ENCODE measurements at places on chromosomes 1 and 21.

- H3K4me3 ChIP-seq: no peak overlapping the region
- H3K36me3 ChIP-seq: no peaks in the 10 kb centered on the region
- DNase-seq: no peak
- H3K27me3 ChIP-seq: no peaks in the 10 kb centered on the region
- no peak overlapping the region for H3K27ac ChIP-seq
Observed at GRCh38 chr1:208254862-208255261, 10.7 kb upstream of the PLXNA2 start.

- H3K4me3 ChIP-seq: no peak overlapping the region
- H3K36me3 ChIP-seq: no peaks in the 10 kb centered on the region
- no peak overlapping the region for H3K27ac ChIP-seq
- peaks cover 13% of the 10 kb centered on the region for H3K4me1 ChIP-seq
- no peaks in the 10 kb centered on the region for H3K27me3 ChIP-seq
Observed at GRCh38 chr1:228146417-228147150, 3.1 kb upstream of the GJC2 start.

- H3K36me3 ChIP-seq: no peaks in the 10 kb centered on the region
- peak; percentile 91 for DNase-seq
- H3K4me3 ChIP-seq: peak within 1 kb of the TSS; percentile 59
- peak within 1 kb of the TSS; percentile 87 for H3K27ac ChIP-seq
Observed at GRCh38 chr1:19814681-19815503, at the start of gene RNF186. TSS of gene RNF186 (minus strand) at chr1:19815283. CDS start at chr1:19815101, 182 bp downstream.

DNA sequence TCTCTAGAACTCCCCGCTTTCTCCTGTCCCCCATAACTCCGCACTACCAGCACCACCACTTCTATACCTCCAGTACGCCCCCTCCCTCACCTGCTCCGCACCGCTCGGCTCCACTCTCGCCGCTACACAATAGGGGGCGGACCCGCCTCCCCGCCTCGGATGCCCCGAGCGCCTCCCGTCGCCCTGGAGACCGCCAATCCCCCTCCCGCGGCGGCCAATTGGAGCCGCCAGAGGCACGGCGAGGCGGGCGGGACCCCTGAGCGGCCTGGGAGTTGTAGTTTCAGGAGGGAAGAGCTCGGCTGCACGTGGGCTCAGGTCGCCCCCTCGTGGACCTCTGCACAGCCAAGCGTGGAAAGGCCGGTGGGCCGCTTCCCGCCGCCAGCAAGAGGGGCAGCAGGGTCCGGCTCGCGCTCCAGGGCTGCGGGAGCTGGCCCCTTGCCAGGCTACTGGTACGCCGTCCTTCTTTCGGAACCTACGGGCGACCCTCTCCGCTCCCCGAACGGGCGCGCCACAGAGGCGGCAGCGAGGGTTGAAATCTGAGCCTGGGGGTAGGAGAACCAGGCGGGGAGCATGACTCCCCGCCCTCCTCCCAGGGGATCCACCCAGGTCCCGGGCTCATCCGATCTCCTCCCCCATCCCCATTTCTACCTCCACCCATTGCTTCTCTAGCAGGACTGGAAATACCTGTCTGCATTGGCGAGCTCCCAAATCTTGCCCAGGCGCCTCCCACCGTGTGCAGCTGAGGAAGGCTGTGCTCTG, at the start of gene IGSF9:
IGSF9 (minus strand) TSS at position 131 of the 759 bp plus-strand sequence. CDS start 2,159 bp downstream, outside the sequence.
- H3K27me3 ChIP-seq: no peaks in the 10 kb centered on the region
- H3K27ac ChIP-seq: peak within 1 kb of the TSS; percentile 49
- peaks cover 7% of the 10 kb centered on the region for H3K4me1 ChIP-seq

DNA sequence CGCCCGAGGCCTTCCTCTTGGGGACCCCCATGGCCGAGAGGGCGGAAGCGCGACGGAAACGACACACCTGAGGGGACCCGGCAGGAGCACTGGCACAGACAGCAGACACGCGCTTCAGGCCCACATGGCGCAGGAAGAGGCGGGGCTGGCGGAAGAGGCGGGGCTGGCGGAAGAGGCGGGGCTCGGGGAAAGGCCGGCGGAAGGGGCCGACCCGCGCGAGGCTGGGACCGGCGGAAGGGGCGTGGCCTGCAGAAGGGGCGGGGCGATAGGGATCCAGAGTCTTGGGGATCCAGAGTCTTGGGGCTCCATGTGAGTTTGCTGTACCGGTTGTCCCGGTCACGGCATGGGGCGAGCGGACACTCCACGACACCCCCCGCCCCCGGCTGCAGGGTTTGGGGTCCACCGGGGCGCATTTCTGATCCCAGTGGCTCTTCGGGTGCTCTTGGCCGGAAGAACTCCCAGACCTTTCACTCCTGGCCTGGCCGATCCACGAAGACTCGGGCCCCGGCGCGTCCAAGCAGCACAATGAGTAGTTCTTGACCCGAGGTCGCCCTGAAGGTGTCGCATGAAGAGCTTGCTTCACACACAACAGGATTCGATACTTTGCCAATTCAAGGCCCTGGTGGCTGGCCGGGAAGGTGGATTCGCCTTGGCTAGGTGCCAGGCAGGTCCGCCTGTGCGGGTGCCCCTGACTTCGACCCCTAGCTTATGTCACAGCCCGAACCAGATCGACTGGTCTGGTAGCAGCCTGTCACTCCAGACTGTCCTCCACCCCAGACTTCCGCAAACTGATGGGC, at the start of gene URB1:
URB1 (minus strand) TSS at position 133 of the 797 bp plus-strand sequence; CDS start at position 31, 102 bp downstream.
- peak within 1 kb of the TSS; percentile 100 for H3K4me3 ChIP-seq
- H3K27me3 ChIP-seq: no peaks in the 10 kb centered on the region
- H3K4me1 ChIP-seq: peaks cover 9% of the 10 kb centered on the region
- peak within 1 kb of the TSS; percentile 72 for H3K27ac ChIP-seq
- DNase-seq: peak; percentile 97
- no peaks in the 10 kb centered on the region for H3K36me3 ChIP-seq
